ENCODE measurements at places on chromosomes 4 and X.

- DNase-seq = no peak
Measured at GRCh38 chrX:30607155-30607554, 29.6 kb upstream of the TASL start.

DNA sequence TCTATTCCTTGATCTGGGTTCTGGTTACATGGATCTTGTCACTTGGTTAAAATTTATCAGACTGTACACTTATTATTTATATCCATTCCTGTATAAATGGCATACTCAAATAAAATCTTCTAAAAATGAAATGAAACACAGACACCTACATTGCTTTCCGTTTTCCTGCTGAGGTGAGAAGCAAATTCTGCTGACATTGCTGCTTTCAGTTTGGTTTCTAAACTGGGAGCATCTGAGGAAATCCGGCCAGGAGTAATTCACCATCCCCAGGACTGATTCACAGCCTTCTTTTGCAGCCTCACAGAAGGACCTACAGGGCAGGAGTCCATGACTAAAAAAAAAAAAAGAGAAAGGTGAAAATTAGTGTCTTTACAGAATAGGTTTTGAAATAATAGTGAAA is 93.6 kb downstream of the CORIN start:
- DNase-seq = peak; percentile 4

- DNase-seq = no peak
Measured at GRCh38 chr4:177384856-177385397, 57.3 kb downstream of the AGA start.

DNA sequence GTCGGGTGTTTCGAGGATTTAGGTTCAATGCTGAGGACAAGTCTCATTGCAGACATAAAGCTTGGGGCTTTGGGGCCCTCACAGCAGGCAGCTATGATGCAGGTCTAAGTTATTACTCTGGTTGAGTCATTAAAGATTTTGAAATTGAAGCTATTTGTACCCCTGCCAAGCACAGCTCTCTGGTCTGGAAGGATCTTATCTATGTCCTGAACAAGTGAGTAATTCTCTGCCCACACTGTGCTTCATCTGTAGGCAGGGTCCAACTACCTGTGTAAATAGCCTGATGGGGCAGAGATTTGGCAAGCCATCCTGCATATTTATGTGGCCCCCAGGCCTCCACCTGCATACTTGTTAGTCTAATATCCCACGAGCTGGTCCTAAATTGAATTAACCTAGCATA is 41.4 kb upstream of the MAGEA4 start:
- DNase-seq = peak; percentile 91

DNA sequence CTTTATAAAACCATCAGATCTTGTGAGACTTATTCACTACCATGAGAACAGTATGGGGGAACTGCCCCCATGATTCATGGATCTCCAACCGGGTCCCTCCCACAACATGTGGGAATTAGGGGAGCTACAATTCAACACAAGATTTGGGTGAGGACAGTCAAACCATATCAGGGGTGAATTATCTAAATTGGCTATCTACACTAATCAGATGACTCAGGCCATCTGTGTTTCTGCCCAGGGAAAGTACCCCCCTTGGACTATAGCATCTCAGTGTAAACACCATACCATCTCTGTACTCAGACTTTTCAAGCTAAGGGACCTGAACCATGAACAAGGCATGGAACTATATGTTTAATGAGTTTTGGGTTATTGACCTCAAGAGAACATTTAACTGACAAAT is 76.8 kb downstream of the LNX1 start:
- DNase-seq = no peak

- DNase-seq = no peak
Measured at GRCh38 chrX:13050151-13050550, 5.7 kb upstream of the FAM9C start.

DNA sequence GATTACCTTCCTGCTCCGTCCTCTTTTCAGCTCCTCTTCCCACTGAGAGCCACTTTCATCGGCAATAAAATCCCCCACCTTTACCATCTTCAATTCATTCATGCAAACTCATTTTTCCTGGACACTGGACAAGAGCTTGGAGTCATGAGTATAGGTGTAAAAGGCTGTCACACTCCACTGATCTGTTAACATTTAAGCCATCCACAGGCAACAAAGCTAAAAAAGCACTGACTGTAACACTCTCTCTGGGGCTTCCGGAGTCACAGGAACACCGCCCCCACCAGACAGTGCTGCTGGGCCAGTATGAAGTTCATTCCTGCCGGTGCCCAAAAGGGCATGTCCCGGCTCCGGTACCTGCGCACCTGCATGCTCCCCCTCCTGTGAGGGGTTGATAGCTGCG is 38.5 kb downstream of the MAGEB5 start:
- no peak for DNase-seq

GRCh38 chr4:65798498-65799127 is 128.3 kb upstream of the EPHA5 start:
- no peak for DNase-seq

DNA sequence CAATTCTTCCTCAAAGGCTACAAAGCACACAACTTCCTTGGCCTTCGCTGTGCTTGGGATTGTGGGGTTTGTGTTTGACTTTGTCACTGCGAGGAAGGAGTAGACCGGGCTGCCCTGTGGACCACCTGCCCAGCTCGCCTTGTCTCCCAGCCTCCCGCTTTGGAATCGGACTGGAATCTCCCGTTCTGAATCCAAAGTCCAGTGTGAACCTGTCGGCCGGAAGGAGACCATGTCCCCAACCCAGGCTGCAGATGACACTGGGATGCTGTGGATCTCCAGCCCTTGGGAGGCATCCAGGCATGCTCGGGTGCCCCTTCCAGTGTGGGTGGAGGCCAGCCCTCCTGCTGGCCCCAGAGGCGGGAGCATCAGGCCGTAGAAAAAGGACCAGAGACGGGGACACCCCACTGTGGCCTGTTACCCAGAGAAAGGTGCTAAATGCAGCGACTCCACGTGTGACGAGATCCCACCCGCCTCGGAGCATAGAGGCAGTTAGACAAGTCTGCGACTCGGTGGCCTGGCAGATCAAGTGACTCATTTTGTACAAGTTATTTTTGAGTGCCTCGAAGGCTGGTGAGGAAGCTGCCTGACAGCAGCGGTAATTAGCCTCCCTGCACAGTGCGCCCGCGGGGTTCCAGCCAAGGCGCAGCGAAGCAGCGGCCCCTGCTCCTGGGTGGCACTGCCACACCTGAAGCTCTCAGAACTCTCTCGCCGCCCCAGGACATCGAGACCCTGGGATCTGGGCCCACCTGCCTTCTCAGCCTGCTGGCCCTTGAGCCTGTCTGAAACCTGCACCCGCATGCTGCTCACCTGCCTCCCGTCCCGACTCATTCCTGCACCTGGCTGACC is 57.5 kb downstream of the ADRA2C start:
- DNase-seq = no peak

DNA sequence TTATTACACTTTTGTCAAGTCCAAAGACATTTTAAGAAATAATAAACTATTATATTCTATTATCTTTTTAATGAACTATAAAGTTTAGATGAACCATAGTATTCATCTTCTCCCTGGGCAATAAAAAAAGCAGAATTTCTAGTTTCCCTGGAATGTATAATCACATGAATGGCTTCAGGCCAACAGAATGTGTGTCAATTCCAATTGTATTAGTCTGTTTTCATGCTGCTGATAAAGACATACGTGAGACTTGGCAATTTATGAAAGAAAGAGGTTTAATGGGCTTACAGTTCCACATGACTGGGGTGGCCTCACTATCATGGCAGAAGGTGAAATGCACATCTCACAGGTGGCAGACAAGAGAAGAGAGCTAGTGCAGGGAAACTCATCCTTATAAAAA is 70.7 kb upstream of the ANXA10 start:
- DNase-seq = peak; percentile 41

DNA sequence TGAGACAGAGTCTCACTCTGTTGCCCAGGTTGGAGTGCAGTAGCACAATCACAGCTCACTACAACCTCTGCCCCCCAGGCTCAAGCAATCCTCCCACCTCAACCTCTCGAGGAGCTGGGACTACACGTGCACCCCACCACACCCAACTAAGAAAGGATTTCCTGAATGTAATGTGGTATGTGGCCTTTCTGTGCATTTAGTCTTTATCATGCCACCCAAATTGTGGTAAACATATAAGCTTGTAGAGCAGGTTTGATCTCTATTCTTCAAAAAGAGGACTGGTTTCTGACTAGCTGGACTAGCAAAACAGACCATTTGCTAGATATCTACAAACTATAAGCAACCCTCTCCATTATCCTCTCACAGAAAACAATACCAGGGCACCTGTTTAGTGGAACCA is 33.6 kb downstream of the ELOVL6 start:
- DNase-seq = no peak

GRCh38 chr4:140595065-140595464 is 26.3 kb upstream of the UCP1 start:
- peak; percentile 31 for DNase-seq
